ENCODE measurements at places on chromosomes 2 and 18. TPM values are rescaled to one million over a fixed set of nuclear protein-coding genes. Genes with fewer than 3 reads are reported as not detected.

The INHBB gene
- total RNA-seq = not detected

DNA sequence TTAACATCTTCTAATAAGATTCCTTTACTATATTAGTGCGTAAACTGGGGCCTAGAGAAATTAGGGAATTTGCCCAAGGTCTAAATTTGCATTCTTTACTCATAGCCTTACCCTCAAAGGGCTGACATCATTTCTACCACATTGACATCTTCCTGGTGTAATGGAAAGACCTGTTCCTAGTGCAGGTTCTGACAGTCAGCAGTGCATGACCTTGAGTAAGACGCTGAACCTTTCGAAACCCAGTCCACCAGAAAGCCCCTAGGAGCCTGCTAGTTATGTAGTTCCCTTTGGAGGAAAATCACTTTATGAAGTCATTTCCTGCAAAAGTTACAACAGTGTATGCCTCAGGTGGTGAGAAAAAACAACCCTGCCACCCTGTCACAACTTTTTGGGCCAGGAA, 388.3 kb downstream of the TNS1 start:
- no peak overlapping the region for H3K4me3 ChIP-seq
- no peak overlapping the region for H3K27ac ChIP-seq
- no peak for DNase-seq

GRCh38 chr18:58005011-58005410, 39.0 kb upstream of the NEDD4L start:
- H3K36me3 ChIP-seq = no peaks in the 10 kb centered on the region
- no peak overlapping the region for H3K4me3 ChIP-seq
- no peak overlapping the region for H3K27ac ChIP-seq
- DNase-seq = no peak
- H3K27me3 ChIP-seq = peaks cover 24% of the 10 kb centered on the region

The RGPD3 gene
- 0.21 TPM for total RNA-seq

DNA sequence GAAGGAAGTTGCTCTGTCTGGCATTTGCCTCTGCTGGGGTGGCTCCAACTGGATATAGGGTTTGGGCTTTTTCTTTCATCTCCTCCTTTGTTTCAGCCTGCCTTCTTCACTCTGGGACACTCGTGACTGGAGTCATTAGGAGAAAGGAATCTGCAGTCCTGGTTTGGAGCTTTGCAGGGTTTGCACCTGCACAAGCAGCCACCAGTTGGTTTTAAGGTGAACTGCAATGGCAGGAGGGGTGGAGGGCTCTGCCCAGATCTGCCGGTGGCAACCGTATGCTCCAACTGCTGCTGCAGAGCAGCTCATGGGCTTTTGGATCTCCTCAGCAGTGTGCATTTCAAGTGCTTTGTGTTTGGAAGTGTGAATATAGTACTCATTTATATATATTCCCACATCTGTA, 131.3 kb upstream of the MGAT5 start:
- peaks cover 53% of the 10 kb centered on the region for H3K4me1 ChIP-seq
- no peak for DNase-seq
- peaks cover 1% of the 10 kb centered on the region for H3K36me3 ChIP-seq
- peak overlapping the region; percentile 51 for H3K27ac ChIP-seq
- peak overlapping the region; percentile 61 for H3K4me3 ChIP-seq
